Ovary (tissue), 10 donors: ENCODE measurements at places on chromosomes 7 and 10. TPM values are rescaled to one million over a fixed set of nuclear protein-coding genes. Genes with fewer than 3 reads are reported as not detected.

DNA sequence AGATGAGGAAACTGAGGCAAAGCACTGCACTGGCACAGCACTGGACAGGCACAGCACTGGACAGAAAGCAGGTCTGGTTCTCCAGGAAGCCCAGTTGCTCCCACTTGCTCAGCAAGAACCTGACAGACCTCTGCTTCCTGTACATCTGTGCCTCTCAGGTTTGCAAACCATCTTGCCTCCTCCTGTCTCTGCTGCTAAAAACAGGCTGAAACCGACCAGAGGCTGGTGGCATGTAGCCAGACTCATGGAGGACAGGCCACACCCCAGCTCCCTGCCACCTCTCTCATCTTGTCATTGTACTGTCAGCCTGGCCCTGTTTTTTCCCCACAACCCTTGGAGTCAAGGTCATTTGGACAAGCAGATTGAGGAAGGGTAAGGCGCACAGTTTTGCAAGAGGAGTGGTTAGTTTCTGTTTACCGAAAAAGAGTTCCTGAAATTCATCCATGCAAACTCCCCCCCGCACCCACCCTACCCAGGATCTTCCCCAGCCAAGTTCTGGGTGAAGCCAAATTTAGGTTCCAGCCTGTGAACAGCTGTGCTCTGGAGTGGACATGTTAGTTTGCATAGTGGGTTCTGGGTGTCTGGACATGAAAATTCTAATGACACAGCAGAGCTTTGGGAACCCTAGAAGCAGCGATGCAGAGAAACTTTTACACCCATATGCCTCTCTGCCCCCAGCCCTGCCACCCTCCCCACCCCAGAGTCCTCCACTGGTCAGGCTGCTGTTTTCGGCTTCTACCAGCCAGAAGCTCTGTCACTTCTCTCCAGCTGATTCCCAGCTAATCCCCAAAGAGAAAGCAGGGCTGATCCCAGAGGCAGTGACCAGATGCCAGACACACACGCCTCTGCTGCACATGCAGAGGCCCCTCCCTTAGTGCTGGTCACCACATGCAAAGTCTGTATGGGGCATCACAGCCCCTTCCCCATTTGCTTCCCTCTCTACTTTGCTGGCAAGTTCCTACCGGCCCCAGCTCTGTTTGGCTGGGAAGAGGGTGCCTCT lies 8.5 kb upstream of the C10orf105 start:
- peak; percentile 81 for DNase-seq

GRCh38 chr7:130468612-130469011 lies 23.3 kb upstream of the MEST start:
- DNase-seq, result no peak

DNA sequence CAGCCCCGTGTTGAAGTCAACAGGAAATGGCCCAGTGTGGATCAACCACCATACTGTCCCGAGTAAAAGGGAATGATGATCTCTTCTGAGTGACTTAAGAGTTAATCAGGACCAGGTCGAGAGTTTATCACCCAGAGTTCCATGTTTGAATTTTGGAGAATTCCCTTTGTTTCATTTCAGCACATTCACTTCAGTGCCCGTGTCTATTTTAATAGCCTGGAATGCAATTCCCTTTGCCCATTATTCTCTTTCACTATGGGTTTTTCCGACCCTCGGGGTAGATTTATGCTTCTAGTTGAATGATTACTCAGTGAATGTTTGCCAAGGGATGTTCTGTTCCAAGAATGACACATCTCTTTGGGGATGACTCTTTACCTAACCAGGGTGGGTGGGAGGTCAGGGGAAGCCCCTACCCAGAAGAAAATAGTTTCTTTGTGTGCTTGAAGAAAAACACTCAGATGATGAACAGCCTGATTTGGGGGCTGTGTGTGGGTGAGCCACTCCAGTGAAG lies 594.9 kb downstream of the INHBA start:
- DNase-seq, result no peak

- DNase-seq, result no peak
These were observed 51.8 kb upstream of the FAM133B start for GRCh38 chr7:92641921-92642511.

- no peak for DNase-seq
These were observed 56.0 kb upstream of the ARHGAP21 start for GRCh38 chr10:24779737-24780136.

GRCh38 chr7:71130031-71130679 lies 1.8 kb upstream of the GALNT17 start:
- no peak for DNase-seq

- no peak for DNase-seq
These were observed 57.4 kb downstream of the EEPD1 start for GRCh38 chr7:36210291-36210922.

DNA sequence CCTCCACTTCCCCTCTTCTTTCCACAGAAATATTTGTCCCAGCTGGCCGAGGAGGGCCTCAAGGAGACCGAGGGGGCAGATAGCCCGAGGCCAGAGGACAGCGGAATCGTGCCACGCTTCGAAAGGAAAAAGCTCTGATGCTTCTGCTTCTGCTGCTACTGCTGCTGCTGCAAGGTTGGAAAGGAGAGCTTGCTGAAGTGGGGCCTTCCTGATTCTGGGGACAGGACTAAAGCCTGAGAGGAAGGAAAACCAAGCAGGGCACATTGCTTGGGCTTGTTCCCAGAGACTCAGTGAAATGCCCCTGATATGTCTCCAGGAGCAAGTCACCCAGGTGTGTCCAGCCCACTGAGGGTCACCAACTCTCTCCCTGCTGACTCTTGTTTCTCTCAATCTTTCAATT lies 35.9 kb upstream of the PDCD4 start:
- no peak for DNase-seq

DNA sequence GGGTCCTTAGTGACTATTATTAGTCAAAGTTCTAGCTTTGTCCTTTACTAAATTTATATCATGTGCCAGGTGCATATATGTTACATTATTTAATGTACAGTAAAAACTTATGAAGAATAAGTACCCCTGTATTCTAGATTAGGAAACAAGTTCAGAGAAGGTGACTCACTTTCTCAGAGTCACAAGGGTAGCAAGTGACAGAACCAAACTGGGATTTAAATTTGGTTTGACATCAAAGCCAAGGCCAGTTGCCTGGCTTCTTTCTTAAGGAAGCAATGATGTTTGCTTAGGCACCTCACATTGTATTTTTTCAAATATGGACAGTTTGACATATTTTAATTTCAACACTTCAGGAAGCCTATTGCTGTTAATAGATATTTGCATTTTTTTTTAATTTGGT lies 2.5 kb downstream of the LSM8 start:
- no peak for DNase-seq

The ABCB1 gene
- total RNA-seq, result 8.1 TPM

The SLC35G1 gene
- 9.4 TPM for total RNA-seq

The FEZF1 gene
- total RNA-seq, result not detected
